ENCODE measurements at places on chromosomes 6 and 20. TPM values are rescaled to one million over a fixed set of nuclear protein-coding genes. Genes with fewer than 3 reads are reported as not detected.

DNA sequence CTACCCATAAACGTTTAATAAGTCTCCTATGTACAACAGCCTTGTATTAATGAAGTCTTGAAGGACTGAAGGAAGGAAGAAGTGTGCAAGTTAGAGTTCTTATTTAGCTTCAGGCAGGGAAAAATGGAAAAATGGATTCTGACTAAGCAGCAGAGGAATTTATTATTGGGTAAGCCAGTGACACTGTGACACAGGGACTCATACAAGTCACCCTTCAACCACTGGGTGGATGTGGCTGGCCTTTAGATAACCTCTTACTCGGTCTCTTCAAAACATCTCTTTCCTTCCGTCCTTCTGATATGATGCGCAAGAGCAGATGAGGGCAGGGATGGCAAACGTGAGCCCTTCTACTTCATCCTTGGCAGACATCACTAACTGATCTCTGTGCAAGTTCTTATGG, 145.6 kb downstream of the DHX35 start:
- DNase-seq = no peak

ADGRG6 gene
- total RNA-seq = 0.22 TPM

GRCh38 chr6:90214966-90215365, 81.7 kb downstream of the BACH2 start:
- DNase-seq = no peak

DNA sequence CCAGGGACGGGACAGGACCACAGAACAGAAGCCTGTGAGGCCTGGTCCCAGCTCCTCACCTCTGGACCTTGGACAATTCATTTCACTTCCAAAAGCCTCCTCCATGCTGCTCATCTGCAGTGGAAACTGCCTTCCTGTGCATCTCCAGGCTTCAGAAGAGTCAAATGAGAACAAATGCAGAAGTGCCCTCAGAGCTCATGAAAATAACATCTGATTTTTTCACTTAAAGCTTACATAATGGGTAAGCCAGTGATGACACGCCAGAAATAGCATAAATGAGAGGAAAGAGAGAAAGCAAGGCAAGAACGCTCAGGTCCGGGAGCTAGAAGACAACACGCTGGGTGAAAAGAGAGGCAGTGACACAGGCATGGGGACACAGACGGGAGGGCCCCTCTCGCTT, 7.9 kb downstream of the CNKSR3 start:
- DNase-seq = no peak

SYCP2L gene
- not detected for total RNA-seq

SRSF12 gene
- total RNA-seq = 0.30 TPM

DNA sequence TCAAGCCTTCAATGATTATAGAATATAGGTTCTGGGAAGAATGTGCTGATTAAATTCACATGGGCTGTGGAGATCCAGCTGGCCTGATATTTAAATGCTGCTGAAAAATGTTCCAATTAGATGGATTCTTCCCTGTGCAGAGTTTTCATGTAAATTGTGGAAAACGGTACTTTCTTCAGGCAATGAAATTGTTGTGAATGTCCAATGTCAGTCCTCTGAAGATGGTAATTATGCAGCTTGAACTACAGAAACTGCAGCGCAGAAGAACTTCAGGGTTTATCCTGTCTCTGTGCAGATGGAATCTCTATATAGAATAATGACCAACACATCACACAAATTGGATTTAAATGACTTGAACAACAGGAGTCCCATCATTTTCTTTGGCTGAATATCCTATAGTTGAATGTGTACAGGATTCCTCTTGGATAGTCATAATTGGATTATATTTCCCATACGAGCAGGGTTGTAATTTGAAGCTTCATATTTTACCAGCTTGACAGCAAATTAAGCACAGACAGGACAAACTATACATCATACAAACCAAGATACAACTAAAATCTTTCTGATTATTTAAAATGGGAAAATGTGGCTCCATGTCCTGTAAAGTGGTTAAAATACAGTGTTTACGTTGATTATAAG, 82.3 kb downstream of the CAP2 start:
- DNase-seq = no peak

- DNase-seq = no peak
Measured at GRCh38 chr6:328136-328670, 35.9 kb downstream of the DUSP22 start.

DNA sequence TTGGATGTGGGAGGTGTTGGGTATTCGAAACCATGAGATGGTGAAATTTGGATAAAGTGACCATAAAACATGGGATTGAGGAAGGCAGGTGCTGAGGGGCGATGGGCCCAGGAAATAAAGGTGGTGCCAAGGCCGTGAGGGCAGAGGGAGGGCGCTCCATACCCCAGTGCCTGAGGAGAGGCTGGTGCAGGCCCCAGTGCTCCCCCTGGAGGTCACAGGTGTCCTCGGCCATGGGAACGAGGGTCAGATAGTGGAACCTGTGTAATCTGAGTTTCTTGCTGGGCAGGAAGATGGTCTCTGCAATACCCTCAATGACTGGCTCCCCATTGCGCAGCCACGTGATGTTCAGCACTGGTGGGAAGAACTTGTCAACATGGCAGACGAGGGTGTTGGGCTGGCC, 16.2 kb downstream of the HLA-DPB1 start:
- DNase-seq = peak; percentile 50

GRCh38 chr6:73610444-73611275, 43.1 kb downstream of the SLC17A5 start:
- no peak for DNase-seq

DNA sequence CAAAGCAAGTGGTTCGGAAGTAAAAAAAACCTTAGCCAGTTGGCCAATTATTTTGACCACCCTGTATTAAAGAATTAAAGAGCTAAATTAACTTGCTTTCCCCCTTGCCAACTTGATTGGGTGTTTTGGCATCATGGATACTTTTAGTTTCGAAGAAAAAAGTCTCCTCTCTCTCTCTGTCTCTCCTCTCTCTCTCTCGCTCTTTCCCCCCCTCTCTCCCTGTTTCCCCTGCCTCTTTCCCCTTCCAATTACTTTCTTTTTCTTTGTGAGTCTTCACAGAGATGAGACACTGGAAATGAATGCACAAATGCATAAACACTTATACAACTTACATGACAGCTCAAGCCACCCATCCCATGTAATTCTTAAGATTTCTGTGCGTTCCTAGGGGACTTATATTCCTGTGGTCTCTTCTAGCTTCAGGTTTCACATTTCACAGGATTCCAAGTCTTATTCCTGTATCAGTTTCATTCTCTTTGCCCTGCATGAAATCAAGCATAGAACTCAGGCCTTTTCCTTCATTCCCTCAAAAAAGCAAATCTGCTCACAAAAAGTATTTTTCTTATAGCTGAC, 32.9 kb upstream of the EYA4 start:
- no peak for DNase-seq

GRCh38 chr6:100665041-100665380, 200.3 kb upstream of the SIM1 start:
- no peak for DNase-seq

DNA sequence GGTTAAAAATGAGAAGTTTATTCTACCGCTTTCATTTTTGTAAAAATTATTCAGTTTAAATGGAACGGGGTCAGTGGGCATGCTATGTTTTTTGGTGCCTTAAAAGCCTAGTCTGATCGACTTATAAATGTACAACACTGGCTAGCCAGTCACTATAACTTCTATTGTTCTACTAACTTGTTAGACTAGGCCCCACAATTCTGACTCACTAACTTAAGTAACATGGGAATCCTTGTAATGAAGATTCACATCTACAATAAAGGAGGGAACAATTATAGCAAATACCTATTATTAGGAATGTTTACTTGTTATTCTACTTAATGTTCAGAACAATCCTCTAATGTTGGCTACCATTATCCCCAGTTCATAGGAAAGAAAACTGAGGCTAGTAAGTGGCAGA, 28.5 kb downstream of the REPS1 start:
- DNase-seq = no peak

DNA sequence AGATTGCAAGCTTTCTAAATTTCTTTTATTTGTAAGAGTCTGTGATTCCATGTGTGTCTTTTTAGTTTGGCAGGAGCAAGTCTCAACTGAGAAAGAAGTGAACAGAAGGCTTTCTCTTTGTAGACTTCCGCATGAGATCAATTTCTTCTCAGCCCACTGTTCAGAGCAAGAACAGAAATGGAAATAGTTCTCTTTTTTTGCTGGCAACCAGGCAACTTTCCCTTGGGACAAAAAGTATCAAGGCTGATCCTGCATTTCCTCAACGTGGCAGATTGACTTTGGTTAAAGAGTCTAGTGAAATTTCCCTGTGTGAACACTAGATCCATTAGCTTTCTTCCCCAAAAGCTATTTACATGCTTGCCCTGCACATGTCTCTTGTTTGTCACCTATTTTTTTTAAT, 46.8 kb upstream of the JAG1 start:
- DNase-seq = no peak

NOTCH4 gene
- 0.43 TPM for total RNA-seq

DNA sequence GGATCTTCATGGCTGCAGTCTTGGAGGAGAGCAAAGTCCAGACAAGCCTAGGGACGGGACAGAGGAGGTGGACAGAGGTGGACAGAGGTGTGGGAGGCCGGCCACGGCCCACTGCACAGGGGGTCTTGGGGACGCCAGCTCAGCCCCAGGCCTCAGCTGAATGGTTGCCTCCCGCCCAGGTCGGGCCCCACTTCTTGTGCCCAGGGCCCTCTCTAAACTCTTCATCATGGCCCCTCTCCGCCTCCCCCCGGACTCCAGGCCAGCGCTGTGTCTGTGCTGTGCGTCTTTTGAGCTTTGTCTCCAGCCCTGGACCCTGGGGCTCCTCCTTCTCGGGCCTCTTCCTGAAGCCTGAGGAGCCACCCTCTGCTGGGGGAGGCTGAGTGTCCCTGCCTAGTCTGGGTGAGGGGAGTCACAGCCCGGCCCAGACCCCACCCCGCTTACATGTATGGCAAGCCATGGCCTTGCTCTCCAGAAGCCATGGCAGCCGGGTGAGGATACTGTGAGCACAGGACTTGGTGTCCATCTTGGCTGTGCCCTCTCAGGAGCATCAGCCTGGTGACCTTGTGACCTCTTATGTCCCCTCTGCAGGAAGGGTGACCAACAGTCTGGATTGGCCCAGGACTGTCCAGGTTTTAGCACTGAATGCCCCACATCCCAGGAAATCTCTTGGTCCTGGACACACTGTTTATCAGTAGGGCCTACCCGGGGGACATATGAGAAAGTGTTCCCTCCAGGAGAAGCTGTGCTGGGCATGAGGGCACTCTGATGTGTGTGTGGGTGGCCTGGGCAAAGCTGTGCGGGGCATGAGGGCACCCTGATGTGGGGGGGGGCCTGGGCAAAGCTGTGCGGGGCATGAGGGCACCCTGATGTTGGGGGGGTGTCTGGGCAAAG, 9.4 kb upstream of the NPBWR2 start:
- DNase-seq = no peak

GRCh38 chr6:162726947-162727321, 632 bp downstream of the PRKN start:
- no peak for DNase-seq

DLL1 gene
- 1.4 TPM for total RNA-seq

BMP5 gene
- not detected for total RNA-seq

DNA sequence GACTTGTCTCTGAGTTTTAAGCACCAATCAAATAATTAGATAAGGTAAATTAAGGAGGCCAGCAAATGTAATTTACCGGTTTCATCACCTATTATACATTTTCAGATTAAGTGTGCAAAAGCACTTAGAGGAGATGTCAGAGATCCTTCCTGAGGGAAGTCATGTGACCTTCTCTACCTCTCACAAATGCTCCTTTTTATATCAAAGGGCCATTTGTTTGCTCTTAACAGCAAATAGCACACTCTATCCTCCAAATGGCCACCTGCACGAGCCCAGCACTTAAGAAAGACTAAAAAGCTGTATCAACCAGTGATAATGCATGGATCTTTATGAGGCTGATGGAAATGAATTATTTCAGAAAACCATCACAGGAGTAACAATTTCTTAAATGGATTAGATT, 149.4 kb downstream of the ELOVL4 start:
- no peak for DNase-seq

- no peak for DNase-seq
Measured at GRCh38 chr6:157946053-157946617, 35.5 kb upstream of the SYNJ2 start.

SEL1L2 gene
- not detected for total RNA-seq

- DNase-seq = no peak
Measured at GRCh38 chr6:149414821-149415220, 14.8 kb downstream of the SUMO4 start.

LTB gene
- total RNA-seq = 161 TPM

C20orf202 gene
- not detected for total RNA-seq

EPHA7 gene
- not detected for total RNA-seq

GRCh38 chr20:17875981-17876385, 92.6 kb downstream of the SNX5 start:
- DNase-seq = no peak

GRCh38 chr6:28135393-28135792, 6.3 kb upstream of the ZKSCAN8 start:
- no peak for DNase-seq

DNA sequence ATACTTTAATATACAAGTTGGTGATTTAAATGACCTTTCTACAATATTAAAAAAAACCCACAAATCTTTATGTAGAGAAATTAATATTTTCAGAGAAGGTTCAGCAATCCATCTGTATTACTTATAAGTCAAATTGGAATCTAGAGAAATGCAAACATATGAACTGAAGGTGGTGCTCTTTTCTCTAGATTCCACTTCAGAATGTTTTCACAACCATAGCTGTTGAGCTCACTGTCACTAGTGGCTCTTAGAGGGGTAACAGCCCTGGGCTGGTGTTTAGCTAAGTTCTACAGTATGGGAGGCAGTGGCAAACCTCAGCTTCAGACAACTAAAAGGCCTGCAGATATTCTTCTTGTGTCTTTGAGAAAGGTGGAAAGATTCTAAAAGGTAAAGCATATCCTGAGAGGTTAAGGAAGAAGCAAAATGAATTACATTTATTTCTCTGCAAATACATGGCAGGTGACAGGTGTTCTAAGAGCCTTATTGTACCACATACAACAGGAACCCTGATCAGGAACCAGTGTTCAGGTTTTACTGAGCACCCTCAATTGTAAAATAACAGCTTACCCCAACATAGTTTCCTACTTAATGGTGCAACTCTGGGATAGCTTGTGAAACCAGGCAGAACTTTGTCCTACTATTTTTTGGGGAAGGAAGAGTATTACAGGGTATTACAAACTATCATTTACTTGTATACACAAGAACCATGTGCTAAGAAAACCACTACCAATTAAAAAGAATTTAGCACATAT, 56.6 kb upstream of the SAMHD1 start:
- DNase-seq = no peak

KHDC1 gene
- 1.6 TPM for total RNA-seq

- no peak for DNase-seq
Measured at GRCh38 chr20:11537032-11537431, 380.7 kb upstream of the BTBD3 start.

DNA sequence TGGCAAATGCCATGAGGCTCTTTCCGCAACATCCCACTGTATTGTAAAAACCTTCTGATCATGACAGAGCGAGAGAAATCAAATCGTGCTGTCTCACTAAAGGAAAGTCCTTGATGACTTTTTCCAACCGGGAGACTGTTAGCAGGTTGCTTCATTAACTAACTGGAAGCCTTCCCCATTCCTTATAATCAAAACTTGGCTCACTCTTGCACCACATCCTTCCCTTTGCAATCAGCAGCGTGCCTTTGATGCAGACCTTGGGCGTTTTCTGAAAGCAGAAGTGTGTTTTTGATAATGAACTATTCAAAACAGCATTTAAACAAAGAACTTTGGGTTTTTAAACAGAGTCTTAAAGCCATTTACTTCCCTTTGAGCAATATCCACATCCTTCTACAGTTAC, 96.2 kb upstream of the CNR1 start:
- DNase-seq = no peak

Measured in activated T-cell treated with anti-CD3 and anti-CD28 coated beads, Interleukin-2, amount 50 U/mL, for 4 hours (primary cell).